ENCODE measurements at places on chromosomes 16 and 17.

DNA sequence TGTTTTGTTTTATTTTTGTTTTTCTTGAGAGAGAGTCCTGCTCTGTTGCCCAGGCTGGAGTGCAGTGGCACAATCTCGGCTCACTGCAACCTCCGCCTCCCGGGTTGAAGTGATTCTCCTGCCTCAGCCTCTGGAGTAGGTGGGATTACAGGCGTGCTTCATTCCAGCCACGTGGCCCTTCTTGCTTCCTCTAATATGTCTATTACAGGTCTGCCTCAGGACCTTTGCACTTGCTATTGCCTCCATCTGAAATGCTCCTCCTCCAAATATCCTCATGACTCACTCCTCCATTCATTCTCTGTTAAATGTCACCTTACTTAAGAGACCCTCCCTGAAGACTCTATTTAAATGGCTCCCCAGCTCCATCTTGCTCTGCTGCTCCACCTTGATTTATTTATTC is 39.0 kb downstream of the LYRM9 start:
- DNase-seq, result no peak

- no peak for DNase-seq
Observed at GRCh38 chr17:29687596-29687995, 64.9 kb upstream of the CORO6 start.

DNA sequence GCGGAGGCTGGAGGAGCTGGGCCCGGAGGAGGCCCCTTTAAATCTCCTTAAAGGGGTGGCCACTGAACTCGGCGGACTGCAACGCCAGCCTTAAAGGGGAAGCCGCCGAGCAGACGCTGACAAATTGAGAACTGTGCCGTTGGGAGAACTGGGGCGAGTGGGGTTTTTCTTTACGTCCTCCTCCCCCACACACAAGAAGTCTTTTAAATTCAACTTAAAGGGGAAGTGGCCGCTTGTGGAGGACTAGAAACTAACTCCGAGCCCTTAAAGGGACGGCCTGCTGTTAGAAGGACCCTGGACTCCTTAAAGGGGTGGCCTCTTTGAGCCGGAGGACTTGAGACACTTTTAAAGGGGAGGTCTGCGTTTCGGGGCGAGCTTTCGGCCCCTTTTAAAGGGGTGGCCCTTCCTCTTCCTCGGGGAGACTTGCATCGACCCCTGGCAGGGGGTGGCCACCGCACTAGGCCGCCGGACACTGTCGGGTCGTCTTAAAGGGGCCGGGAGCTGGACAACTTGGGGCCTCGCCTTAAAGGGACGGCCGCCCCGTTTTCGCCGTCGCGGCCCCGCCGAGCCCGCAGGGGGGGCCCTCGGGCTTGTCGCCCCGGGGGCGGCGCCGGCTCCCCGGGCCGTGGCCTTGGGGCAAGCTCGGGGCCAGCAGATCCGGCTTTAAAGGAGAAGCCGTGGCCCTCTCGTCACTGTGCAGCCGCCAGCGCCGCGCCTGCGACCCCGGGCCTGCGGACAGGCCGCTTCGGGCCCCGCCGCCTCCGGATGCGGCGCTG is 688 bp downstream of the FBRS start:
- peak; percentile 96 for DNase-seq

DNA sequence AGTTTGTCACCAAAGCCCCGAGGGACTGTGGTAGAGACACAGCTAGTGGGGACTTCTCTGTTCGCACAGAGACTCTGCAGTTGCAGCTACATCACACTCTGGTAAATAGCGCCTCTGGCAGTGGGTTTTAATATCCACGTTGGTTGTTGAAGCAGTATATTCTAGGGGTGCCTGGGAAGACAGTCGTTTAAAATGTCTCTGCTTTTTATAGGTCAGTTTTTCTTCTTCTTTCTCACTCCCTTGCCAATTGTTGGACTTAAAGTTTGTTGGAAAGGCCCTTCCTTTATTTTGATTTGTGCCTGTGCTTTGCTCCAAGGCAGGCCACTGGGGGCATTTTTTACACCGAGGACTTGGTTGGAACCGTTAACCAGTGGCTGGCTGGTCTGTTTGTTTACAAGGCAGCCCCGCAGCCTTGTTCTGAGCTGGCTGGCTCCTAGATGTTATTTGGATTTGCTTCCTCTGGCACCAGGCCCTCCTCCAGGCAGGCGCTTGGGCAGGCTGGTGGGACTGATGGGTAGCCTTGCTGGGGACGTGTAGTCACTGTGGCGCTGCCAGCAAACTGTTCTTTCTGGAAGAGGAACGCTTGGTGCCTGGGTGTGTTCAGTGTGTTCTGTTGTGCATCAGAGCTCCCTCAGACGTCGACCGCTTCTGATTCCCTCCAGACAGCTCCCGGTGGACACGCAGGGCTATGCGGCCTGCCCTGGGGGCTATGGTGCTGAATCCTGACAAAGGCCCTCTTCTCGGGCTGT is 218.2 kb upstream of the CHMP6 start:
- no peak for DNase-seq

- no peak for DNase-seq
Observed at GRCh38 chr16:3581392-3581791, 4.2 kb upstream of the NLRC3 start.

DNA sequence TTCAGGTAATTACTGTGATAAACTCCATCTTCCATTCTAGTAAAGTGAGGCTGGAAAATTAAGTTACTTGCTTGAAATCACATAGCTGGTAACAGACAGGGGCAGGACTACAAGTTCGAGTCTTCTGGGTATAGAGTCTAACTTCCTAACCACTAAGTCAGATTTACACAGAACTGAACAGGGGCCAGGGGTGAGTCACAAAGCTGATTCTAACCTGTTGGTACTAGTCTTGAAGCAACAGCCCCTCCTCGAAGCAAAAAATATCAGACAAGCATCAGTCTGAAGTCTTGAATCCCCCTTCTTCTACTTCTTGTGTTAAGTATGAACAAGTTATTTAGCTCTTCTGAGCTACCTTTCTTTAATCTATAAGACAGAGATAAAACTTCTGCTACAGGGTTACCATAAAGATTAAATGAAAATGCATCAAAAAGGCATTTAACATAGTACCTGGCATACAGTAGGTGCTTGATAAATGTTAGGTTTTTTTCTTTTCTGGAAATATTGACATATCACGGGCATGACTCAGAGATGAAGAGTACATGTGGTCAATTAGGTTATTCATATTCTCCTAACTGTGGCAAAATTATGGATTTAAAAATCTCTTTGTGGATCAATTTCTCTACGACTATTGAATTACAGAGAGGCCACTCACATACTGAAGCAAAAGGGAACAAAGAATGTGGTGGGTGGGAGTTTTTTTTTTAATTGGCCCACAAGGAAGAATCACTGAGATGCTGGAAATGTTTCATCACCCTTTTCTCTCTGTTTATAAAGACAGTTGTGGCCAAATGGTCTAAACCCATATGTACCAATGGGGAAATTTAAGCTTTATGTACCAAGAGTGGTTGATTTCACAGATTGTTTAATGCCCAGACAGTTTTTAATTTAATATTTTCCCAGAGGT is 266.9 kb upstream of the DYNLRB2 start:
- DNase-seq, result no peak

DNA sequence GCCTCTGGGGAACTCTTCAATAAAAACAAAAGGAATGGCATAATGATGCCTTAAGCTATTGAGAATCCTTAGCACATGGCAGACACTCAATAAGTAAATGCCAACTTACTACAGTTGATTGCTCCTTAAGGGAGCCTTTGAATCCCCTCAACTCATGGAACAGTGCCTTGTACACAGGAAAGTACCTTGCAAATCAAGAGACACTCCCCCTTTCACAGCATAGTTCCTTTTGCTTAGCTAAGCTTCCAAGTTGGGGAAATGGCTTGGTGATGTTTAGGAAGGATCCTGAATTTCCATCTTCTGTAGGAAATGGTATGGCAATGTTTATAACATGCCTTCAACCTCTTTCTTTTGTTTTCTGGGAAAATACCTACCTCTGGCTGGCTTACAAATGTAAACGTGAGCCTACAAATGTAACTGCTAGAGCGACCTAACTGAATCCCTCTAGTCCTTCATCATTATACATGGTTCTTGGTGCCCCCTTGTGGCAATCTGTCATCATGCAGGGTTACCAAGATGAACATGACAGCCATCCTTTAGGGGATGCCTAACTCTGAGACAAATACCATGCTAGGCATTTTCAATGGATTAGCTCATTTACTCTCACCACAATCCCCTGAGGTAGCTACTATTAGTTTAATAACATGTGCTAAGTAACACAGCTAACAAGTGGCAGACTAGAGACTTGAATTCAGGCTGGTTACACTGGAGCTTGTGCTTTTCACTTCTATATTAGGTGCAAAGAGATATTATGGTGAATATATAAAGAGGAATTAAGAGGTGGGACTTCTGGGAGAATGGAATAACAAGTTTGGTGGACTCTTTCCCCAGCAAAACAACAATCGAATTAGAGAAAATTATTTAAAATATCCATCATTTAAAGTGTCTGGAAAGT is 65.0 kb downstream of the MMD start:
- DNase-seq, result no peak

DNA sequence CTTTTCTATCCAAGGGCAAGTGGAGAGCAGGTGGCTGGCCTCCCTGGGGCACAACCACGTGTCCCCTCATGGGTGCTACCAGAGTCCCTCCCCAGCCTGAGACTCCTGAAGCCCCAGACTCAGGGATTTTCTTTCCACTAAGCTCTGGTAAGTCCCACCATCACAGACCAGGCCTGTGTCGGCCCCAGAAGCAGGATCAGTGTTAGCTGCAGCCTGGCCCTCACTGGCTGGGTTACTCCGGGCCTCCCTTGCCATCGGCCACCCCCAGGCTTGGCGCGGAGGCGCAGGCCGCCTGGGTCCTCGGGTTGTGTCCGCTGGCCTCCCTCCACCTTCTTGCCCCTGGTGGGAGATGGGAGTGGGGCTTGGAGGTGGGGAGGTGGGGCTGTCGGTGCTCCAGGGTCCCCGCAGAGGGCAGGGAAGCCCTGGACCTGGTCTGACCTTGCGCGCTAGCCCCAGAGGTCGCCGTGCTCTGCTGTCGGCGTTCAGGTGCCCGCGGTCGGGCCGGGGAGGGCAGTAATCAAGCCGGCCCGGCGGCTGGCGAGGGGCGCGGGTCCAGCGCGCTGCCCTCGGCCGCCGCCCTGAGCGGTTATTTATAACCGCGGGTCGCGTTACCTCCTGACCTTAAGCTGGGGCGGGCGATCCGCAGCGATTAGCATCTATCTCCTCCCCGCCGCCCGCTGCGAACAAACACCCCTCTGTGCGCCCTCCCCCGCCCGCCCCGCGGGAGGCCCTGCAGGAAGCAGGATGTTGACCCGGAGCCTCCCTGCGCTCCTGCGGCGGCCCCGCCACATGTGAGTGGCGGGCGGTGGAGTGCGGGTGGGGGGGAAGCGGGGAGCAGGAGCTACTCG is 78.1 kb upstream of the TOB1 start:
- peak; percentile 92 for DNase-seq

GRCh38 chr17:1785930-1786329 is 24.1 kb downstream of the SERPINF1 start:
- DNase-seq, result no peak

- no peak for DNase-seq
Observed at GRCh38 chr16:48215738-48216137, 28.4 kb upstream of the LONP2 start.
